ENCODE measurements at places on chromosomes 3 and 15. TPM values are rescaled to one million over a fixed set of nuclear protein-coding genes. Genes with fewer than 3 reads are reported as not detected.

DNA sequence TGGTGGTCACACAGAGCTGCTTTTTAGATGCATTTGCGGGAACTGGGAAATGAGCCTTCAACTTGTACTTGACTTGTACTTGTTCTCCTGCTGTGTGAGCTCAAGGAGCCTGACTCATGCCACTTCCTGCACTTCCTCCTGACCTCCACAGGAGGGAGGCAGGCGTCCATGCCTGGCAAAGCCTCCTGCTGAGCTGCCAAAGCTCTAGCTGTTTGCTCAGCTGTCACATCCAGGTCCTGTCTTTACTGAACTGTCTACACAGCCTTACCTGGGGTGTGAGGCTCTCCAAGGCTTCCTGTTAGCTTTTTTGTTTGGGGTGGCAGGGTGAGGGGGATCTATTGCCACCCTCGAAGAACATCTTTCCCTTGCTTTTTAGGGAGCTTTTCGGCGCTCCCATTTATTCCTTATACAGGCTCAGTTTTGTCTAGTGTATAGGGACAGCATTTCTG, 6.4 kb downstream of the THPO start:
- peak; percentile 90 for DNase-seq

DNA sequence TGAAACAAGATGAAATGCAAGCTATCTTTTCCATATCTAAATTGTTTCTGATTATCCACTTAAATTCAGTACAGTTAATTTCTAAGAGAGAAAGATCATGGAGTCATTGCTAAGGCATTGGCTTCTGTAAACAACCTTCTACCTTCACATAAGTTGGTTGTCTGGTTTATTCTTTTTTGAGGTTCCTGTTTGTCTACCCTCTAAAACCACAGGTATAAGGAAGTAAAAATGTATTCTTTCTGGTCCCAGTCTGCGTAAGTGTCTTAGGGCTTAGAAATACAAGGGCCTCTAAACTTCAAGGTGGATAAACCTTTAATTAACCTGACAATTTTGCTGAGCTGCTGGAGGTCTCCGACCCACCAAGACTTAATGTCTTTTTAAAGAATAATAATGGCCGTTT, 3.6 kb upstream of the ATOSA start:
- DNase-seq, result no peak

Gene CYP1A2
- total RNA-seq, result not detected

GRCh38 chr3:162007722-162008121, 511.1 kb downstream of the OTOL1 start:
- no peak for DNase-seq

GRCh38 chr3:122594025-122594424, 16.6 kb downstream of the PARP15 start:
- DNase-seq, result no peak

GRCh38 chr15:101501703-101502373, 12.3 kb upstream of the PCSK6 start:
- DNase-seq, result no peak

- DNase-seq, result no peak
Measured at GRCh38 chr3:100590840-100591147, 18.6 kb upstream of the ADGRG7 start.

DNA sequence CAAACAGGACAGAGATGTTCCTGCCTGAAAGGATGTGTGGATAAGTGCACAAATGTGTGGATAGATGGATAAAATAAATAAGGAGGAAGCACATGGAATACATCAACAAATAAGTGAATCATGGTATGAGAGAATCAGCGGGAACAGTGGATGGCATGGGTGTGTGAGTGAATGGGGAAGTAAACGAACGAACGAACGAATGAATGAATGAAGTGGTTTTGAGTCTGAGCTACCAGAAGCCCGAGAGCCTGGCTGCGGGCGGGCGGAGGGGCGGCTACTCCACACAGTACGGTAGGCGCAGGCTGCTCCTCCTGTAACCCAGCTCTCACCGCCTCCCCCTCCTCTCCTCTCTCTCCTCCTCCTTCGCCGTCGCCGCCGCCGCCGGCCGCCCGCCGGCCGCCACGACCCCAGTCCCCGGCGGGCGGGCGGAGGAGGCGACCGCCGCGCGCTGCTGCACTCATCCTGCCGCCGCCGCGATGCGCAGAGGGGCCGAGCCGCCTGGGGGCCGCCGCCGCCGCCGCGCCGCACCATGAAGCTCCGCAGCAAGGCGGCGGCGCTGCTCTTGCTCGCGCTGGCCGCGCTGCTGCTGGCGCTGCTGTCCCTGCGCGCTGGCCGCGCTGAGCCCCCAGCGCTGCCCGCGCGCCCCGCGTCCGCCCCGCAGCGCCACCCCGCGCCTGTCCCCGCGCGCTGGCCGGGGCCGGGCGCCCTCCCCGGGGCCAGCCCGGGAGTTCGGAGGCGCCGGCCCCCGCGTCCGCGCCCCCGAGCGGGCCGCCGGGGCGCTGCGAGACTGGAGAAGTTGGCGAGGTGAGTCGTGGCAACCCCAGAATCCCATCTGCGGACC, at the start of gene GXYLT2:
TSS of gene GXYLT2 (plus strand) at position 342 of the 841 bp plus-strand sequence. CDS start at position 530, 188 bp downstream.
- DNase-seq, result peak; percentile 73

DNA sequence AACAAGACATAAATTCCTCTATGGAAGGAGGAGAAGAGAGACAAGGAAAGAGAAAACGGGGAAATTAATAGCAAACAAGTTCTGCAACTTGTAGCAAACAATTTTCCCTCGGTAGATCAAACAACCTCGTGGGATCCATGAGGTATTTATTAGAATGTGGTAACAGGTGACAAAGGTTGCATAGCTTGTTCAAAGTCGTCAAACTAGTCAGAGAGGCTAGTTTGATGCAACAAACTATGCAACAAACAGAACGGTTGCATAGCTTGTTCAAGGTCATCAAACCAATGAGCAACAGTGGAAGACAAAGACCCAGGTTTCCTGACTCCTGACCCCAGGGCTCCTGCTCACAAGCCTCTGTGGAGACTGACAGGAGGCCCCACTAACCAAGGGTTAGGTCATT, 20.7 kb downstream of the MB21D2 start:
- no peak for DNase-seq

Gene GATM
- total RNA-seq, result 0.57 TPM

DNA sequence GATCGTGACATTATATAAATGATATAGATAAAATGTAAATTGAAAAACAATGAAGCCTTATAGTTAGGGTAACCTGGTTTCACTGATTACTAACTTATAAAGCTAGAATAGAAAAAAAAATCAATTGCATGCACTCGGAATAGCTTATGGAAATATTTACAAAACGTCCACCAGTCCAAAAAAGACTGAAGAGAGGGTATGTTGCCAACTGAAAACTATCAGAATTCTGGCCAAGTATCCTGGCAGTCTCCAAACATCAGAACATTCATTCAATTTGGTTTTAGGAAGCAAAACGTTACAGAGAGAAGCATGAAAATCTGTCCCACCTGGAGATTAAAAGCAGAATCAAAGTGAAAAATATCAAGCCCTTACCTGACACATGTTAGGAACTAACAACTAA, 892.4 kb downstream of the ROBO1 start:
- no peak for DNase-seq

DNA sequence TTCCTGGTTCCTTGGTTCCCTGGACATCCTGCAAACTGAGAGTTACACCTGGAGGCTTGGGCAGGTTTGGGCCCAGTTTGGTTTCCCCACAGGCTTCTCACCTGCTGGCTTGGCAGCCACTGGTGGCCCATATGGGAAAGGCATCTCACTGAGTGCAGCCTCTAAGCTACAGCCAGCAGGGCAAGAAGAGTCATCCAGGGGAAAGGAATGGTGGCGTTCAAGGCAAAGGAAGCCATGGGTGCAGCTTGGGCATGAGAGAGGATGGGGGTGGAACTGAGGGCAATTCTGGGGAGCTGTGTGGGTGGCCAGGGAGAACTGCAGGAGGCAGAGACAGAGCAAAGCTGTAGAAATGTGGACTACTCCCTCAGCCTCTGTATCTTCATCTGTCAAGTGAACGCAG, 106.4 kb downstream of the EPHB1 start:
- DNase-seq, result no peak

DNA sequence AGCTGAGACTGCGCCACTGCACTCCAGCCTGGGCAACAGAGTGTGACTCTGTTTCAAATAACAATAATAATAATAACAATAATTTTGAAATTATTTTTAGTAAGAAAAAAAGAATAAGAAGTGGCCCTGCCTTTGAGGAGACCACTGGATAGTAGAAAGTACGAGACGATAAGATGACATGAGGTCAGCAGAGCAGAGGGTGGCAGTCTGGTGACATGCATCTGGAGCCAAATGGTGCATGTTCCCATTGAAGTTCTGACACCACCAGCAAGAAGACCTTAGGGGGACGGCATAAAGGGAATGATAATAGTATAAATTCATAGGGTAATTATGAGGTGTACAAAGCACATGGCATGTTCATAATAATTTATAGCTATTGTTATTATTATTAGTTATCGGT, 542.2 kb upstream of the TBL1XR1 start:
- no peak for DNase-seq

Gene CELF6
- total RNA-seq, result 1.6 TPM

DNA sequence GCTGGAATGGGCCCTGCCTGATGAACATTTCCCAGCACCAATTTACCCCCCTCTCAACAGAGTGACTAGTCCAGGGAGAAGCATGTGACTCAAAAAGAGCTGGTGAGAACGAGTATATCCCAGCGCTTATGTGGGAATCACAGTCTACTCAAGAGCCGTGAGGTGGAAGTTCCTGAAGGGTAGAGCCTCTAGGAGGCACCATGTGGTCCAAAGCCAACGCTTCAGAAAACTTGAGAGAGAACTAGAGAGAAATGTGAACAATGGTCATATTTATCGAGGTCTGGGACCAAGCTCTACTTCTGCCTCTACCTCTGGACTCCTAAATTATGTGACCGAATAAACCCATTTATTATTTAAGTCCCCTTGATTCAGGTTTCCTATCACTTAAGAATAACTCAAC, 111.0 kb upstream of the RAP2B start:
- no peak for DNase-seq

DNA sequence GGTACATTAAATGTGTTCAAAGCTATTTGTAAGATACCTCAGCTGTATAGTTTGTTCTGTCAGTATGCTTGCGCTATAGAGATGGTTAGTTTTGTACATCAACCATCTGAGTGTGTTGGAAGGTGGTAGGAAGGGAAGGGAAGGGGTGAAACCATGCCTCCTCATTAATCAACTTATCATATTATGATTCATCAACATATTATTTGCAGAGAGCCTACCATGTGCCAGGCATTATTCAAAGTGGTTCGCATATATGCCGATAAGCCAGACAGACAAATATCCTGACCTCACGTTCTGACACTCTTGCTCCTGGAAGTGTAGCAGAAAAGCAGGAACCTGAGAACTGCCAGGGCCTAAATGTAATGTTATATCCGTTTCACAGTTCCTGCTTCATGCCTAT, 248.1 kb upstream of the NR2E3 start:
- DNase-seq, result peak; percentile 50

DNA sequence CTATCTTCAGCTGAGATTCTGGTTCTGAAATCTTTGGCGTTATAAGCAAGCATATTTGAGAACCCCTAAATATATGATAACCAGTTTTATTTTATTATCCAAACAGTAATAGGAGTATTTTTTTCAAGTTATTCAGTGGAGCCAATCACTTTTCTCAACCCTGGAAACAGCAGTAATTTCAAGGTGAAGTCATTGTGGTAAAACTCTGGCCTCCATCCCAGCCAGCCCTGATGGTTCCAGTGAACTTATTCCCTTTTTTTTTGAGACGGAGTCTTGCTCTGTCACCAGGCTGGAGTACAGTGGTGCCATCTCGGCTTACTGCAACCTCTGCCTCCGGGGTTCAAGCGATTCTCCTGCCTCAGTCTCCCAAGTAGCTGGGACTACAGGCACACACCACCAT, 545.4 kb upstream of the IL12A start:
- DNase-seq, result peak; percentile 27

GRCh38 chr15:85150130-85150480, 168.4 kb downstream of the PDE8A start:
- no peak for DNase-seq

GRCh38 chr15:51672155-51672687, 9.1 kb upstream of the SCG3 start:
- no peak for DNase-seq

DNA sequence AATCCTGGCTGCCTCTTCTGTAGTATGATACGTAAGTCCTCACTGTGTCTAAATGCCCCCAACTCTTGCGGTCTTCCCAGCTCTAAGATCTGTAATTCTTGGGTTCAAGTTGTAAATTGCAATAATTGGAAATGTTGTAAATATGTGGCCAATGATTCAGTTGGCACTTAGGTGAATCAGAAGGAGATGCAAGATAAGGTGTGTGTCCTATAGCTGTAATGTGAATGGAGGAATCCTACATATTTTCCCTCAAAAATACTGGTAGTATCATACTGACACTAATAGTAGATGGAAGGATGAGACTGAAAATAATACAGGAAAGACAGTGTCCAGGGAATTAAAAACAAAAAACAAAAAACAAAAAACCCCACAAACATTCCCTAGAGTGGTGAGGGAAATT, 3.5 kb upstream of the ST3GAL6 start:
- no peak for DNase-seq

GRCh38 chr15:28942571-28942970, 56.8 kb downstream of the APBA2 start:
- DNase-seq, result no peak

Gene MINAR1
- total RNA-seq, result 0.98 TPM

GRCh38 chr3:171018156-171018935, 8.2 kb downstream of the SLC2A2 start:
- DNase-seq, result no peak

DNA sequence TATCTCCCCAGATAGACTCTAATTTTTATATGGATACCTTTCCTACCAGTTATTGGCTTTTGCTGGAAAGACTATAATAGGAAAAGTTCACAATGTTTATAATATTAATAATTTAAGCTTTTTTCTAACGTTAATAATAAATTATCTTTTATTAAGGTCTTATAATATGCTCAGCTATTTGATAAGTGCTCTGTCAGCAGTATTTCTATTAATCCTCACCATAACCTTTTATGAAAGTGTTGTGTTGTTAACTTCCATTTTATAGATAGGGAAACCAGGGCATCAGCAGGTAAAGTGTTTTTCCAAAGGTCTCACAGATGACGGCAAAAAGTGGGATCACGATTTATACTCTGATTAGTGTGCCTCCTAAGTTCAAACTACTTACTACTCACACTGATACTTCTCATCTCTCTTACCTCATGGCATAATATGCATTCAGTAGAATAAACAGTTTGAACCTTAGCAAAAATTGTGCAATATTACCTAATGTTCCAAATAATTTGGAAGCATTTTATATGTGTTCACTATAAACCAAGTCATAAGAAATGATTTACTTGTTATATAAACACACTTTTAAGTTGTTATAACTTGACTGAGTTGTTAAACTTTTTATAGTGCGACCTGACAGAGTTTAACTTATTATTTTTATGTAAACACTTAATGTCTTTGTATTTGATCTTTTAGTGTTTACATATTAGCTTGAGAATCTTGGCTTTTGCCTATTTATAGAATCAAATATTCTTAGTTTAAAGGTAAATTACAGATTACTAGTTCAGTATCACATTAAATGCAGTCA, 274.9 kb upstream of the DCBLD2 start:
- DNase-seq, result no peak

GRCh38 chr3:140427786-140428185, 250.1 kb upstream of the TRIM42 start:
- DNase-seq, result no peak

DNA sequence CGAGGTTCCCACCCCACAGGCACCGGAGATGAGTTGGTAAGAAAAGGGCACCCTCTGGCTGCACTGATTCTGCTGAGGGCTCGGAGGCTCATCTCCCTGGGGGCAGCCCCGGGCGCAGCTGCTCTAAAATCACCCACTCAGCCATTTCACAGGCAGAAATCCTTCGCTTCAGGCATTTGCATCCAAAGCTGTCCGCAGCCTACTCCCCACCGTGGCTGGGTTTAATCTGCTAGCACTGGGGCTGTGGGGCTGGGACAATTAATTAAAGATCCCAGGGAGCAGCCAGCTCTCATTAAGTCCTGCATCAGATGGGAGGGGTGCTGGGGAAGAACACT, 104.3 kb upstream of the PRR20G start:
- DNase-seq, result no peak
